ENCODE measurements at places on chromosomes 7 and 10. TPM values are rescaled to one million over a fixed set of nuclear protein-coding genes. Genes with fewer than 3 reads are reported as not detected.

The LRRD1 gene
- not detected for polyA plus RNA-seq

- H3K36me3 ChIP-seq: no peaks in the 10 kb centered on the region
- no peaks in the 10 kb centered on the region for H3K27me3 ChIP-seq
- no peak overlapping the region for H3K4me3 ChIP-seq
- no peak for DNase-seq
- no peak overlapping the region for H3K27ac ChIP-seq
- no peaks in the 10 kb centered on the region for H3K4me1 ChIP-seq
Observed at GRCh38 chr7:88075216-88075615, 141.2 kb downstream of the ADAM22 start.

GRCh38 chr10:10921826-10922461 is 95.7 kb upstream of the CELF2 start:
- H3K36me3 ChIP-seq: no peaks in the 10 kb centered on the region
- DNase-seq: no peak
- no peak overlapping the region for H3K4me3 ChIP-seq

DNA sequence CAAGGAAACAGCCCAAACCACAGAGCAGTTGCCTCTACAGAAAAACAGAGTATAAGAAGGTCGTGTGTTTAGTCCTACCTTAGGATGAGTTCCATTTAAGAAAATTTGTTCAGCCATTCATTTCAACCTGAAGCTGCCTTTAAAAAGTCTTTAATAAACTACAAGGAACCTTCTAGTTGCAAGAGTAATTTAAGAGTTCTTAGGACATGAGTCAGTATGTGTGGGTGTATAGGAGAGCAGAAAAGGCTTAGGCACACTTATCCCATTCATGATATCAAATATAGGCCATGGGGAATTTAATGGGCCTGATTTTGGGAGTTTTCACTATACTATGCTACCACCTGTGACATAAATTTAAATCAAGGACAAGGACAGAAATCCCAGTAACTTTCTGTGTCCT is 496.8 kb downstream of the TFEC start:
- no peak for DNase-seq
- H3K27ac ChIP-seq: no peak overlapping the region
- no peak overlapping the region for H3K4me3 ChIP-seq
- no peaks in the 10 kb centered on the region for H3K4me1 ChIP-seq
- no peaks in the 10 kb centered on the region for H3K27me3 ChIP-seq
- H3K36me3 ChIP-seq: no peaks in the 10 kb centered on the region
